Activated T-cell treated with anti-CD3 and anti-CD28 coated beads for 4 hours (primary cell): ENCODE measurements at places on chromosomes 3 and 15.

- DNase-seq, result no peak
Observed at GRCh38 chr3:47412453-47412756, 31.6 kb downstream of the PTPN23 start.

DNA sequence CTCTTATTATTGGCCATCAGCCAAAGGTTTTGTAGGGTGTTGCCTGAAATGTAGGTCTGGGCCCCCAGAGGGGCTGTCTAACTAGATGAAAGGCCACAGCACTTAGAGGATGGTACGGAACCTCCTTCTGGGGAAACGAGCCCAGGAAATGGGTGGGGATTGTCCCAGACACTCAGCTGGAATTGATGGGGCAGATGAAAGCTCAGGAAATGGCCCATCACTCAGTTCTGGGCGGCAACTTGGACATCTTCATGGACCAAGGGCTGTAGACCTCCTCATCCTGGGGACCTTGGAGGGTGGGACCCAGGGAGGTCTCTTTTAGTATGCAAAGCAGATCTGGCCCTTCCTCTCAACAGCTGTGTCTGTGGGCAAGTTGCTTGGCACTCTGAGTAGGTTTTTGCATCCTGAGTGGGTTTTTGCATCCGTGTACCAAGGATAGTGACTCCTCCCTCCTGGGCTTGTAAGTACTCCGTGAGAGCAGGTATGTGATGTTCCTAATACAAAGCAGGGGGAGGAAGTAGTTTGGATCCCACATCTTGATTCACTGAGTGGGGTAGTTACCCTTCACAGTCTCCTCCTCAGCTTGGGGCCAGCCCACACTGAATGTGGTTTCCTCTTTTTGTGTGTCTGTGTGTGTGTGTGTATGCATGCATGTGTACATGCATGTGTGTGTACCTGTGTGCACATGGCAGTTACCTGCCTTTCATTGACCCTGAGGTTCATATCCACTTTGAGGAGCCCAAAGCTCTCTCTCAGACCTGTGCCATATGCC lies 292.0 kb downstream of the RPLP1 start:
- no peak for DNase-seq

GRCh38 chr15:40367686-40368611 lies 9.9 kb downstream of the DISP2 start:
- peak; percentile 74 for DNase-seq

DNA sequence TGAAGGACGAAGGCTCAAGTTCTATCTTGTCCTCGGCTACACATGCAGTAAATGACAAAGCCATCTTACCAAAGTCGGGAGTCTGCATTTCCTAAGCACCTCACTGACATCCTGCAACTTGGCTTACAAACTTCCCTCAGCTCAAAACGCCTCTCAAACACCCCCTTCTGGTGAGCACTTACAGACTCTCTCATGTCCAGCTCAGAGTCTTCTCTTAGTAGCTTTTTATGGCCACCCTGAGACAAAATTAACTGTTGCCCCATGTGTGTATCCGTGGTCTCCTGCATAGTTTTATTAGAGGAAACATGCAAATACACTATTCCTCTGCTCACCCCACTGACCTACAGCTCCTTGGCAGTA lies 819.7 kb downstream of the FHIT start:
- DNase-seq, result no peak

- no peak for DNase-seq
Observed at GRCh38 chr15:82531496-82532382, 8.5 kb downstream of the RPS17 start.

GRCh38 chr15:43487271-43487895 lies 5.6 kb downstream of the TP53BP1 start:
- DNase-seq, result no peak

DNA sequence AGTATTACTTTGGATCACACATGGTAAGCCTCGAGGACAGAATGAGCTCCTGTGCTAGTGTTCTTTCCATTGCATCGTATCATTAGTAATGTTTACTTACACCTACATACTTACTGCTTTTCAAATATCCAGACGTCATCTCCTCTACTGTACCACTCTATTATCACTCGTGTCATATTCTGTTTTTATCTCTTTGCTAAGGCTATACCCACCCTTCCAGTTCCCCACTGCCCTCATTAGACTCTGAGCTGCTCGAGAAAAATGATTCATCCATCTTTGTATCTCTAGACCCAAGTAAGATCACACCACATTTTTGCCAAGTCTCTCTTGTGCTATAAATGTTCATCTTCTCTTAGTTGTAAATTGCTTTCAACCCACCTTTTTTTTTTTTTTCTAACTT lies 245.7 kb downstream of the TIGIT start:
- DNase-seq, result no peak

DNA sequence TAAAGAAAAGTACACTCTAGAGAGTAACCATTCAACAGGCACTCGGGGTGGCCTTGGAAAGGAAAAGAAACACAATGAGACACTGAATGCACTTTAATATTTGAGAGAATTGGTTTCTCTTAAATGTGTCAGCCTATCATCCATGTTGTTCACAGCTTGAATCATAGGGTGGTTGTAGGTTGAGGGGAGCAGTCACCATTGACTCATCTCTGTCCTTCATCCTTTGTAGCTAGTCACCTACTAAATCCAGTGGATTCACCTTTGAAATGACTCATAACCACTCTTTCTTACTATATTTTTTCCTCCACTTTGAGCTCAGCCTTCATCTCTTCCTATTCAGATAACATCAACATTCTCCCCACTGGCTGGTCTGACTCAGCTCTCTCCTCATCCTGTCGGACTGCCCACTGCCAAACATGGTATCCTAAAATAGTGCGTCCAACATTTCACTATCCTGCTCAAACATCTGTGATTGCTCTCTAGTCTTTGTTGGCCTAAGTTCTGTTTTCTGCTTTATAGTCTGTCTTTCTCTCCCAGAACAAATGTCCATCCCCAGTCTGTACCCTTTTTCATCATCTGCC lies 182.7 kb upstream of the GADL1 start:
- peak; percentile 2 for DNase-seq

- no peak for DNase-seq
Observed at GRCh38 chr3:37521429-37521828, 340.3 kb upstream of the CTDSPL start.

GRCh38 chr3:62774221-62774620 lies 101.0 kb downstream of the CADPS start:
- DNase-seq, result no peak

GRCh38 chr15:34883633-34884032 lies 85.9 kb downstream of the AQR start:
- no peak for DNase-seq

- DNase-seq, result no peak
Observed at GRCh38 chr3:187694801-187695200, 7.6 kb downstream of the RTP2 start.

DNA sequence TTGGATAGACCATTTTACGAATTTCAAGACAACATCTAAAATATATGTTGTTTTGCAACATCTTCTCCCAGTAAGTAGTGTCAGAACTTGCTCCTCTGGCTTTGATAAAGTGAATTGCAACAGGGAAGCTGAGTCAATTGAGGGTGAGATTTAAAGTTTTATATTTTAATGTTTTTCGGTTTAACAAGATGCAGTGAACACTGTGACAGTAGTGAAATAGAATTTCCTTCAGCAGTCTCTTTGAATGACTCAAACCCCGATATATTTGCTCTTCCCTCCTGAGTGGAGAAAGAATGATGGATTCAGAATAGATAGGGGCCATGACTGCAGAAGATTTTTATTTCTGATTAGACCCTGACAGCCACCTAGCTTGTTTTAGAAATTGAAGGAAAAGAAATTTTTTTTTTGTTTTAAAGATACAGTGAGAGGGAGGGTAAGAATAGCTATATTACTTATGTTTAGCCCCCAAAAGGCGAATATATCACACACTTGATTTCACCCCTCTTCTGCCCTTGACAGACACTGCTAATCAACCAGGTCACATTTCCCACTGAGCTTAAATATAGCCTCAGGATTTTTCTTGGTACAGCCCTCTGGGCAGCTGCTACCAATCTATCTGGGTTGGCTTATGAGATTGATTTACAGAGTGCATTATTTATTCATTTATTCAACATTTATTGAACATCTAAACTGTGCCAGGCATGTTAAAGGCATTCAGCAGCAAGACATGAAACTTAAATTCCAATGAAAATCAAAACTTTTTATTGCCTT lies 183.3 kb upstream of the ADAMTS9 start:
- no peak for DNase-seq

DNA sequence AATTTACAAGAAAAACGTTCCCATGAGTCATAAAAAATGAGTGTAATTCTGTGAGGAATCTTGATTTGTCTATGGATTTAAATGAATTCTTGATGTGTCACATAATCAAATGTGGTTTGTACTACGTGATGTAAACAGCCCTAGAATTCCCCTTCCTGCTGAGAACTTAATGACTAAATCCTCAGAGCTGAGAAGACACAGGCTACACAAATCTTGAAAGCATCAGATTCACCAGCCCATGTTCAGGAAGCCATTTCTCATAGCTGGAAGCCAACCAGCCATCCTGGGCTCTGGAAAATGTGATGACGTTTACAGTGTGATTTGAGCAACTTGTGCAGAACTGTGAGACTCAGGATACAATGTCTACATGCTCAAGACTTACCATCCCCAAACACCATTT lies 193.7 kb upstream of the MME start:
- DNase-seq, result no peak

DNA sequence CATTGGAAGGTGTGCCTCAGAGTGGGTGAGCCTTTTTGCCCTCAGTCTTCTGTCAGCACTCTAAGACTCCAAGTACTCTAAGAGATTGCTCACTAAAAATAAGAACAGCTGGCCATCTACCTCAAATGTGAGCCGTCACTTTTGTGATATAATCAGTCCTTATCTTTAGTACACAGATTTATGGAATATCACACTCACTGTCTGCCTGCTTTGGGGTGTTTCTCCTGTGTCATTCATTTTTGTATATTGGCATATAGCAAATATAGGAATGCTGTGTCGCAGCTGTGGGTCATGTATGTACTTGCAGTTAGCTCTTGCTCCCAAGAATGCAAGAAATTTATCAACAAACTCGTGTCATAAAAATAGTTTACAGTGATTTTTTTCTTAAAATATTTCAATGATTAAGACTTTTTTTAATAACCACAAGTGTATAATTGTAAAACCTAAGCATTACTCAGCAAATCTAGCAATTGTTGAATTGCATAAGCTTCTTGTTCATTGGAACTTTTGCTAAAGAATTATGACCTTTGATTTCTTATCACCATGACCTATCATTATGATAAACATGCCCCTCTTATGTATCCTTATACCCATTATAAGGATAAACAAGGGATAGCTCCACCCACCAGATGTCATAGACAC lies 18.8 kb downstream of the SETD5 start:
- no peak for DNase-seq

GRCh38 chr3:196168808-196169391 lies 42.3 kb downstream of the ZDHHC19 start:
- no peak for DNase-seq

DNA sequence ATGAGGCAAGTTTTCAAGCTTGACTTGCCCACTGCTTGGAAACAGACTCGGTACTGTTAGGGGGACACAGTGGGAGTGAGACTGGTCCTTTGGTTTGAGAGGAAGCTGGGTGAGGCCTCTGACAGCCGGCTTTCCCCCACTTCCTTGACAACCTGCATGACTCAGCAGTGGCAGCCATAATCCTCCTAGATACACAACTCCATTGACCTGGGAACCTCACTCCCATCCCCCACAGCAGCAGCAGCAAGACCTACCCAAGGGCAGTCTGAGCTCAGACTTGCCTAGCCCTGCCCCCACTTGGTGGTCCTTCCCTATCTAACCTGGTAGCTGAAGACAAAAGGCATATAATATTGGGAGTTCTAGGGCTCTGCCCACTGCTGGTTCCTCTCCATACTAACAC lies 1043.5 kb upstream of the ALCAM start:
- no peak for DNase-seq

DNA sequence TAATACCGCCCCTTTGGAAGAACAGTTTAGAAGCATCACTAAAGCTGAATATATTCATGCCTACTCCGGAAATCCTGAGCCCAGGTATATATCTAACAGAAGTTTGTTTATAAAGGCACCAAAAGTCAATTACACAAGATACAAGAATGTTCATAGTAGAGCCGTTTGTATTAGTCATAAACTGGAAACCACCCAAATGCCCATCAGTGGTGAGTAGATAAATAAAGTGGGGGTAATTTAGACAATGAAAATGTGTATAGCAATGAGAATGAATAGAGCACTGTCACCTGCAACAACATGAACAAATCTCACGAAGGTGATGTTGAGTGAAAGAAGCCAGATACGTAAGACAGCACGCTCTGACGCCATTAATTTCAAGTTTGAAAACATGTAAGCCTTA lies 68.3 kb upstream of the GLCE start:
- DNase-seq, result no peak
